NT2/D1 (cell line): ENCODE measurements at places on chromosomes 4 and X.

DNA sequence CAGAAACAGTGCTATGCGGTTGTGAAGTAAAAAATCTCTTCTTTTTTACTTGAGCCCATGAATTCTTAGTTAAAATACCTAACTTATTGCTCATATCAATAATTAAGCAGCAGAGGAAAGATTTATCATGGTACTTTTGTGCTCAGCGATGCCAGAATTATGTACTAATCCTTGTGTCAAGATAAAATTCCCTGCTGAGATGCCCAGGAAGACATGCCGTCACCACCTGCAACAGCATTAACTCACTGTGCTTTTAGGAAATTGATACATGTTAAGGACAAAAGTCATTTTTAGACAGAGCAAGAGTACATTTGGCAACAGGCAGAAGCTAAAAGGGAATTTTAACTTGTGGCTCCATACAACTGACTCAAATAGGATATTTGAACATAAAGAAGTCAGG lies 138.9 kb downstream of the NPNT start:
- no peak for DNase-seq

DNA sequence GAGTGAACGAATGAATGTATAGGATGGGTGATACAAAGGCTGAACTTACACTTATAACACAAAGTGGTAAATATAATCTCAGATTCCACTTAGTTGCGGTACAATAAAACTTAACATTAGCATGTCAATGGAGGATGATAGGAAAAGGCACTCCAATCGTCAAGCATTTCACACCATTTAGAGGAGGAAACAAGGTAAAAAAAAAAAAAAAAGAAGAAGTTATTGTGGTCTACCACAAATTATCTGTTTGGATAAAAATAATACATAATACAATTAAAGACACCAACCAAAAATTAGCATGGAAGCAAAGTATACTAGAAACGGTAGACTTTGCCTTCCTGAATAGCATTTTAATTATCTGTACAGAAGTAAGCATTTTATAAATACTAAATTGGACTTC lies 205.5 kb downstream of the PPP3CA start:
- no peak for DNase-seq

DNA sequence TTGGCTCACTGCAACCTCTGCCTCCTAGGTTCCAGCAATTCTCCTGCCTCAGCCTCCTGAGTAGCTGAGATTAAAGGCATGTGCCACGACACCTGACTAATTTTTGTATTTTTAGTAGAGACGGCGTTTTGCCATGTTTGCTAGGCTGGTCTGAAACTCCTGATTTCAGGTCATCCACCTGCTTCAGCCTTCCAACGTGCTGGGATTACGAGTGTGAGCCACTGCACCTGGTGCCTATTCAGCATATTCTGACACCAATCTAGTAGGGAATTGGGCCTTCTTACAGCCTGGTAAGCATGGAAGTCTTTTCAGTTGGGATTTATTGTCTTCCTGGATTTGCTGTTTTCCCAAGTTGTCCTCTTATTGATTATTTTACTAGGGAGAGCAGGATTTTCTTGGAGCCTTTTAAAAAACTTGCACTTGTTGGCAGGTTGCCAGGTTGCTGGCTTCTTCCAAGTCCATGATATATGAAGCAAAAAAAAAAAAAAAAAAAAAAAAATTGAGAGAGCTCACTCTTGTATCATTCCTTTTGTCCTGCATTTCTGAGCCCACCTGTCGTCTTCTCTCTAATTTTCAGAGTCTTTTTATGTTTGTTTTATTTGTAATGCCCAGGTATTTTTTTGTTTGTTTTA lies 43.7 kb downstream of the TMPRSS11E start:
- no peak for DNase-seq

DNA sequence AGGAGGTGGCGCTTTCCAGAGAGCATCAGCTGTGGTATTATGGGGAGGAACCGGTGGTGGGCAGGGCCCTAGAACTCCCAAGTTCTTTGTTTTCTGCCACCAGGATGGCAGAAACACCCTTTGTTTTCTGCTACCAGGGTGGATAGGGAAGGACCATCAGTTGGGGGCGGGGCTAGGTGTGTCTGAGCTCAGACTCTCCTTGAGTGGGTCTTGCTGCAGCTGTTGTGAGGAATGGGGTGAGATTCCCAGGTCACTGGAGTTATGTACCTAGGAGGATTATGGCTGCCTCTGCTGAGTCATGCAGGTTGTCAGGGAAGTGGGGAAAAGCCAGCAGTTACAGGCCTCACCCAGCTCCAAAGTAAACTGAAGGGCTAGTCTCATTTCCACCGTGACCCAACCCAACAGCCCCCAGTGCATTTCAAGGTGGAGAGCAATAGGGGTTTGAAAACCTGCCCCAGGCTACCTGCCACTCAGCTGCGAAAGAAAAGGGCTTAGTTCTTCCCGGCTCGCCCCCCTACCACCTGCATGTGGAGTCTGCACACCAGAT lies 167.8 kb upstream of the FAM241A start:
- no peak for DNase-seq

DNA sequence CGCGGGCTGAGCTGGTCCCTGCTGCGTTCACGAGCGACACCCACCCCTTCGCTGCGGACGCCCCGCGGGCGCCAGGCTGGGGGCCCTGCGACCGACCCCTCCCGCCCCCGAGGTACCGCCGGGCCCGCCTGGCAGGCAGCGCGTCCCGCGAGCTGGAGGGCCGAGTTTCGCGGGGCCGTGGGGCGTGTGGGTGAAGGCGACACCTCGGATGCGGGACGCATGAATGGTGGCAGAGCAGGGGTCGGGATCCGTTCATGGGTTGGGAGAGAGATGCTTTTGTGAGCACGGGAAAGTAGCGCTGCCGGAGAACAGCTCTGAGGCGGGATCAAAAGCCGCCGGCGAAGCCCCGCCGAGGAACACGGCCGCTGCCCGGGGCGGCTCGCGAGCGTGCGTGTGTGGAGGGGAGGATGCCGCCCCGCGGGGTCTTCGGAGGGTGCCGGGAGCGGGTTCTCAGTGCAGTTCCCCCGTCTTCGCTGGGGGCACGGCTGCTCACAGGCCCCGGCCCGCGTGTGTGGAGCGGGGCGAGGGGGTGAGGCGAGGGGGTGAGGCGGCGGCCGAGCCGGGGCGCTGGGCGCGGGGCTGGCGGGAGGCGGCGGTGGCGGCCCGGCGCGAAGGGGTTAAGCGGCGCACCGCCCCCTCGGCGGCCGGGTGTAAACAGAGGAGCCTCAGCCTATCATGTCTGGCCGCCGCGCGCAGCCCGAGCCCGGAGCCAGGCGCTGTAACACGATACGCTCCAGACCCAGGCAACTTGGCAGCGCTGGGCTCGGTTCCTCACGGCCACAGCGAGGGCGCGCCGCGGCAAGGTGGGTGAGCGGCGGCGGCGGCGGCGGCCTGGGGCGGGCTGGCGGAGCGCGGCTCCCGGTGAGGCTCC lies 205.3 kb downstream of the TENM3 start:
- peak; percentile 72 for DNase-seq

DNA sequence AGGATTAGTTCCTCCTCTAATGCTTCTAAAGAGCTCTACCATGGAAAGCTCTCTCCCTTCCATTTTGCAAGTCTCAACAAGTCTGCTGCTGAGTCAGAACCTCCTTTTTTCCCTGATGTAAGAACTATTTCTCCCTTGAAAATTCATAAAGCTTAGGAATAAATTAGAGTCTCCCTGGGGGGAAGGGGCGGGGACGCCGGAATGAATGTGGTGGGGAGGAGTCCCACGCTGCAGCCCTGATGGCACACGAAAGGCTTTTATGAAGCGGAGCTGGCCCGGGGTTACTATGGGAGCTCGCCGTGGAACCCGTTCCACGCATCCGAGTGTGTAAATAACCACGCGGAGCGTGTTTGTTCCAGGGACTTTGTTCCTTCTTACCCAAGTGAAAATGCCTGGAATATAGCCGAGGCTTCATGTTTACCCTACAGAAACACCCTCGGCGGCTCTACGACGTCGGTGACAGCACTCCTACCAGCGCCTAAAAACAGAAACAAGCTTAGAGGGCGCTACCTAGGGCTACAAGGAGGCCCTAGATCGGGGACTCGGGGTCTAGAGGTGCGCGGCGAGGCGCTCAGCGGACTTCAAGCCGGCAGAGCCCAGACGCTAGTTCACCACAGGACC lies 923 bp upstream of the CPEB2 start:
- no peak for DNase-seq

DNA sequence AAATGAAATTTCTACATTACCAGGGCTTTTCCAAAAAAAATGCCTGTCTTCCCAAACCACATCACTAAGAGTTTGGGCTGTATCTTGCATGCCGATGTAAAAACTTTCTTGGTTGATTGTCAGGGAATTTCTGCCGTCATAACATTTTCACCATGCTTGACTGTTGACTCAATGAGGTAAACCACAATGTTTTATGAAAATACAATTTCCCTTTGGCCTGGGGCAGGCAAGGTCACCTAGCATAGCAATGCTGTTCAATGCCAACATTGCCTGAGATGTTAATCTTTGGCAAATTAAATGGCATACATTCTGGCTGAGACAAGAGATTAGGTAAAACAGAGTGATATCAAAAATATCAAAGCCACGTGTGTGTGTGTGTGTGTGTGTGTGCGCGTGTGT lies 137.1 kb upstream of the TBL1X start:
- no peak for DNase-seq

DNA sequence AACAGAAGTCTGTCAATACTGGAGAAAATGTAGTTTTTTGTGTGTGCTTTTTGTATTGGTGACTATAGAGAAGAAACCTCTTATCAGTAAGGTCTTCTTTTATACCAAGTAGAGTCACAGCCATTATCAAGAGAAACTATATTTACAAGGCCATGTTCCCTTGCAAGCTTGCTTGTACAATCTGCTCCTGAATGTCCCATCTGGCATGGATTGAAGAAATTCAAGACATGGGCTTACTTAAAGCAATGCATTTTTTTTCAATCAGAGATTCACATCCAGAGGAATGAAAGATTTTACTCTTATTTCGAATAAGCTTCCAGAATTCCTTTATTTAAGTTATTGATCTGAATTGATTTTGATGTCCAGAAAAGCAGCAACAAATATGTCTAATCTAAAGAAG lies 537.3 kb upstream of the RPS6KA3 start:
- DNase-seq: no peak

DNA sequence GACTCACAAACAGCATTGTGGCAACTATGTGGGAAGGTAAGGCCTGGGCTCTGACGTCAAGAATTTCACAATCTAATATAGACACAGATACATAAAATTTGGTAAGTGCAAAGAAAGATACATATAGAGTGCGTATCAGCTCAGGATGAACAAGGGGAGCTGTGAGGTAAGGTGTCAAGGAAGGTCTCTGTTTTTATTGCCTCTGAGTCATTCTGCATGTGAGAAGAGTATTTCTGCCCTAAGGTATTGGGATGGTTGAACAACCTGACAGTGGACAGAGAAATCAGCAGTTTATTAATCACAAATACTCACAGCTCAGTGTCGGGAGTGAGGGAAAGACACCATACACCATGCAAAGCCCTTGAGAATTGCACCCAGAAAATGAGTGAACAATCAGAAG lies 89.8 kb downstream of the COMMD8 start:
- DNase-seq: no peak

GRCh38 chr4:185280608-185281007 lies 71.2 kb downstream of the SNX25 start:
- no peak for DNase-seq

GRCh38 chr4:48243429-48243828 lies 26.2 kb downstream of the TEC start:
- no peak for DNase-seq

GRCh38 chrX:154598656-154599055 lies 13.7 kb downstream of the CTAG1A start:
- DNase-seq: no peak

DNA sequence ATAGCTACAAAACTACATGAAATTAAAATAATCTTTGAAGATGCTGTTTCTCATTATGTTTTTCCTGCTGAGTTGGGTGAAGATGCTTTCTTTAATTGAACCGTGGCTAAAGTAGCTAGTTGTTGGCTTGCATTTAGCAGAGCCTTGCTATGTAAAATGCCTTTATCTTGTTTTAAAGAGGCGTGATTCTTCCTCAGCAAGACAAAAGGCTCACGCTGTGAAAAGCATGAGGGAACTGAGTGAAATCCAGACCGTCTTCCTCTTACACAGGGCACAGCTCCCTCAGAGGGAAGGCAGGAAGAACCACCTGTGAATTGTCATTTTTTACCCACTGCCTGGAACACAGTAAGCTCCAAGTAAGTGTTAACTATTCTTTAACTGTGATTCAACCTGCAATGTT lies 39.0 kb upstream of the ZNF518B start:
- peak; percentile 79 for DNase-seq

- no peak for DNase-seq
These were observed 291 bp upstream of the NBDY start for GRCh38 chrX:56728752-56729151.

- no peak for DNase-seq
These were observed 78.3 kb upstream of the EGFL6 start for GRCh38 chrX:13491061-13491460.

GRCh38 chr4:133812236-133812635 lies 389.4 kb downstream of the PABPC4L start:
- DNase-seq: no peak

DNA sequence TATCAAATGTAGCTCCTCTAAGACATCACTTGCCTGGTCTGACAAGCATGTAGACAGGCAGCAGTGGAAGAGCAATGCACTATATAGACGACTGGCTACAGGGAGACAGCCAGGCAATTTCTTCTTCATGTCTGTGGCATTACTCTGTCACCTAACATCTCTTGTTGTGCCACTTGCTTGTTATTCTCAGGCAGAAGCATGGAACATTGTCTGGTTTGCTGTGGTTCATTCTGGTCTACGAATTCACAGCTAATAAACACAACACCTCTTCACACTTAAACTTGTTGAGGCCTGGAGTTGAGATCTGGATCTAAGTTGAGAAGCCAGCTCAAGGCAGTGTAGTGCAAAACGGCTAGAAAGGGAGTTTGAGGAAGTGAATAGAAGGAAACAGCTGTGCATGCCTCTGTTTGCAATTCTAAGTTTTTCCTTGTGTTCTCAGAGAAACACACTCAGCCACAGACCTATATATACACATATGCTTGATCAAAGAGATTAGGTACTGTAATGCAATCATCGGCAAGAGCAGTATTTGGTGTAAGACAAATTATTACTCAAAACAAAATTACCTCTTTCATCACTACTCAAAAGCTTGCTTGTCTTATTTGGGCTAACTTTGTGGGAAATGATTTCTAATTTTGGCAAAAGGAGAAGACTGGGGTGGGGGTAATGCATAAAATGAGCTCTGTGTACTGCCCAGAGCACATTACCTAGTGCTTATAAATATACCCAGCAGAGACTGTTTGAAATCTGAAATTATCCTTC lies 243.8 kb downstream of the PPP3CA start:
- no peak for DNase-seq

GRCh38 chrX:87299563-87300160 lies 217.9 kb upstream of the KLHL4 start:
- DNase-seq: peak; percentile 3

DNA sequence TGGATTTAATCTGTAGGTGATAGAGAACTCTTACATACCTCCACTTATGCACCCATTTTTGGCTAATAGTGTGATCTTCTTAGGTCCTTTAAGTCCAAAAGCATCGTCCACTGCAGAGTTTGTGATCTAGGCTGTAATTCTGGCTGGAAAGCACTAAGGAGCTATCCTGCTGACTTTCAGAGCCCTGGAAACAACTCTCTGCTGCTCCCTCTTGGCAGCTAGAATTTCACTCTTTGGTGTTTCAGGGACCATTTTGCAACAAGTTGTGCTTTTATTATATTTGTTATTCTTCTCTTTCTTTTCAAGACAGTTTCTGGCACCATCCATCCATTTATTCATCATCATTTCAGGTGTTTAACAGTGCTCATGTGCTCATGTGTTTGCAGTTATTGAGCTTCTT lies 130.0 kb downstream of the RBM46 start:
- DNase-seq: peak; percentile 3
